Foreskin fibroblast (primary cell): ENCODE measurements at places on chromosomes 4 and X.
A peak's percentile ranks its signal among the peaks of the same experiment; 100 is the strongest.

- DNase-seq, result peak; percentile 71
These were observed 654 bp upstream of the DDIT4L start for GRCh38 chr4:100190643-100191600.

GRCh38 chr4:138113819-138114400, 128.2 kb downstream of the SLC7A11 start:
- DNase-seq, result peak; percentile 51

GRCh38 chr4:107036584-107037198, 578 bp upstream of the DKK2 start:
- DNase-seq, result peak; percentile 26

DNA sequence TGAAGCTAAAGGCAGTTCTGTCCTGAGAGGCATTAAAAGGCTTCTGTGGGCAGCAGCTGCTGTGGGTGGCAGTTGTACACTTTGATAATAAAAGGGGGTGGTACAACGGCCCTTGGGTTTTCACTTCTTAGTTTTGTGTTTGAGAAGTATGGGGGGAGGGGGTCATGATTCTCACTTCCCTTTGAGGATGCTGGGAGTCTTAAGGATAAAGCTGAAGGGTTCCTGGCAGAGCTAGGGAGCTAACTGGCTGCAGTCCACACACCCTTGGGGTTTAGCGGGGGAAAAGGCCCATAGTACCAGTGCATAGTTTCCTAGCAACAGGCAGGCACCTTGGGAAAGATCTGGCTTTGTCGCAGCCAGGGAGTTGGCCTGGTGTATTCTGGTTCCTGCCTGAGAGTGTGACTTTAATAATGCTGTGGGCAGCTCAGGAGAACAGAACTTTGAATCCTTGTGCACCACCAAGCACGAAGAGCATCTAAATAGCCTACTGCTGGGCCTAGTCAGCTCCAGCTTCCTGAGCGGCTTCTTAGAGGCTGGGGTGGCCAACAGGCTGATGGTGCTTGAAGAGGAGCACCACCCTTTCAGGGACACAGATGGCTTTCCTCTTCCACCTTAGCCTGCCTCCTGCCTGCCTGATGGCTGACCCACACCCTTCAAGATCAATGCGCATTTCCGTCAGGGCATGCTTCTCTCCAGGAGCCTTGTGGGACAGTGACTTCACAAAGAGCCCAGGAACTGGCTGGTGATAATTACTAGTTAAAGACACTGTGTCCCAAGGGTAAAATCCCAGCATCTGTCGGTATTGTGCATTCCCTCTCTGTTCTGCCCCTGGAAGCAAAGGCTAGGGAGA, 12.5 kb downstream of the ZBTB33 start:
- no peak for DNase-seq

DNA sequence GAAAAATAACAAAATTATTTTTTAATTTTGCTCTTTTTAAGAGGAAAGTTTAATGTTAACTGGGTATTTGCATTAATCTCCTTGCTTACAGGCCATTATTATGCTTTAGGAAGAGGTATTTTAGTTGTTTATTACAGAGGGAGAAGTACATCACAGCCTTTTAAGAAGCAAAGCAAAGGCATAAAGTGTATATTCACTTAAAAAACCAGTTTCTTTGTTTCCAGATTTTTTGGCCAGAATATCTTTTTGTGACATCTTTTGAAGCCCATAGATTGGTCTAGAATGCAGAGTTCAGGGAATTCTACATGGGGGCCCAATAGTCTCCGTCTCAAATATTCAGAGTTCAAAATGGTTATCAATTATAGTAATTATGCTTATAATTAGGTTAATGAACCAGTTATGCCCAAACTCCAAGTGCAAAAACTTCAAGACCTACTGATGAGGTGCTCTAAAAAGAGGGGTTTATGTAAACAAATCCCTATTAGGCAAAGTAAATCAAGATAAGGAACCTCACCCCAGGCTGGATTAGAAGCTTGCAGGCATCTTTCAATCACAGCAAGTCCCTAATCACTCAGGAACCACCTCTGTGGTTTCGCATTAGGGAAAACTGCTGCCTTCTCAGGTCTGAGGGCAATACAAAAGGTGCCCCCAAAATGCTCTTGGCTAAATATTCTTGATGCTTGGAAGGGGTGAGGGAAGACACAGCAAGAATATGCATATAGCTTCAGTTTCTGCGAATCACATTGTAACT, 1.4 kb downstream of the CXXC4 start:
- DNase-seq, result no peak

DNA sequence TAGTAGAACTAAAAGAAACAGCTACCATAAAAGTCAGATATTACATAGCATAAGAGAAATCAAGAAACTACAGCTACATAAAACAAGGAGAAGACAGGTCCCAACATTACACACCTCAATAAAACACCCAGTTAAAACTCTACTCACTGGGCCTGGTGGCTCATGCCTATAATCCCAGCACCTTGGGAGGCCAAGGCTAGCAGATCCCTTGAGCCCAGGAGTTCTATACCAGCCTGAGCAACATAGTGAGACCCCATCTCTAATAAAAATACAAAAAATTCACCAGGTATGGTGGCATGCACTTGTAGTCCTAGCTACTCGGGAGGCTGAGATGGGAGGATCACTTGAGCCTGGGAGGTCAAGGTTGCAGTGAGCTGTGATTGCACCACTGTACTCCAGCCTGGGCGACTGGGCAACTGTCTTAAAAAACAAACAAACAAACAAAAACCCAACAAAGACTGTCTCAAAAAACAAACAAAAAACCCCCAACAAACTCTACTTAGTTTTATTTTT, 15.2 kb upstream of the TXLNG start:
- DNase-seq, result no peak

GRCh38 chrX:25001808-25002660, 13.7 kb downstream of the ARX start:
- DNase-seq, result no peak

DNA sequence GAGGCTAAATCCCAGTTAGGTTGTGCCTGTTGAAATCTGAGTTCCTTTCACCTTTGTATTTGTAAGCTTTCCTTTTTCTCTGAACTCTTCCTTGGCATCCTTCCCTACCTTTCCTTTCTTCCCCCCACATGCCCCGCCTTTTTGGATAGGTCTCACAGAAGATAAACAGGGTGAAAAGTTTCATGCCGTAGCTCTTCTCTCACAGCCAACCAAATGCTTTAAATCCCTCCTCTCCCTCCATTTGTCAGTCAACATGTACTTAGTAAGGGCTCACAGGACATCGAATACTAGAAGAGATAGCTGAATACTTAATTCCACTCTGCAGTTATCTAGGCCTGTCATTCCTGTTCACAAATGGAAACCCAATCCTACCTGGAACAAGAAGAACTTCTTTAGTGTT, 107.1 kb upstream of the BMPR1B start:
- DNase-seq, result no peak

DNA sequence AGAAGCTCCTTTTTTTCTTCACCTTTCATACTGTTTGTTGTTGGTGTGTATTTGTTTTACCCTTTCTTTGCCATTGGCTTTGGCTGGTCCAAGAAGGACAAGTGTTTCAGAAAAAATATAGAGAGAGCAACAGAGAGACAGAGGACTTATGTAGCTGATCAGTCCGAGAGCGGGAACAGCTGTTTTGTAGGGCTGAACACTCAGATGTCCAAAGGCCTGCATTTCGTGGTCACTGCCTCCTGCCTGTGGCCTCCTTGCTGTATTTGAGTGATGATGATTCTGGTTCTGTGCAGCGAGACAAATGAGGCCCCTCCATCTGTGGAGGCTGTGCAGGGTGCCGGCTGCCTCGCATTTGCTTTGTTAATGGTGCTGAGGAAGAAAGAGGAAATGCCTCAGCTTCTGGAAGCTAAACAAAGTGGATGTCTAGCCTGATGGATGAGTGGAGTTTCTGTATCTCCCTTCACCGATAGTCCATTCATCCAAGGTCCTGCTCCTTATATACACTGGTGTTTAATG, 19.8 kb upstream of the STOX2 start:
- DNase-seq, result no peak
